ENCODE measurements at places on chromosomes 4 and X.
A peak's percentile ranks its signal among the peaks of the same experiment; 100 is the strongest.

DNA sequence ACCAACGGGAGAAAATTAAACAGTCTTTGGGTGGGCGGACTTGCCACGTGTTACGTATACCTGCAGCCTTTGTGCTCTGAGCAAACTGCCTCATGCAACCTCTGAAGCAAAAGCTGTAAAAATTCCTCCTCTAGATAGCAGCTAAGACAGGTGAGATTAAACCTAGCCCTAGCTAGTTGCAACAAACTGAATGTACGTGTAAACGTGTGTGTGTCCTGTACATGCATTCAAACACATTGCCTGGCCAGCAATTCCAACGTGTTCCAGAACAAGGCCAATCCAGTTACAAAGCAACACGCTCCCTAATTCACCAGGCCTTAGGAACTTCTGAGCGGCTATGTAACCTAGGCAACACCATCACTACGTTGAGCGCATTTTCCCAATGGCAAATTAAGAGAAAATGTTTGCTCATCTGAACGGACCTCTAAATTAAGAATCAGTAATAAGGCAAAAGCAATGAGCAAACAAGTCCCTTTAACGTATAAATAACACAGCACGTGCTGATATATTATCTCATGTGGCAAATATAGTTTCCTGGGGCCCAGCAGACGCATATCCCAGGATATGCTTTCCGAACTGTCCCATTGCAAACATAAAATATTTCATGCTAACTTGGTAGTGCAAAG is 792 bp downstream of the PPID start:
- no peak for DNase-seq

GRCh38 chr4:177380730-177381287 is 61.4 kb downstream of the AGA start:
- peak; percentile 28 for DNase-seq

GRCh38 chr4:4386736-4387392 is at the start of gene NSG1:
Gene NSG1, plus strand, starts transcription at chr4:4387102. Its CDS starts 528 bp downstream, at chr4:4387630.
- DNase-seq = no peak

GRCh38 chrX:136735601-136736000 is 45.1 kb downstream of the ARHGEF6 start:
- DNase-seq = no peak

DNA sequence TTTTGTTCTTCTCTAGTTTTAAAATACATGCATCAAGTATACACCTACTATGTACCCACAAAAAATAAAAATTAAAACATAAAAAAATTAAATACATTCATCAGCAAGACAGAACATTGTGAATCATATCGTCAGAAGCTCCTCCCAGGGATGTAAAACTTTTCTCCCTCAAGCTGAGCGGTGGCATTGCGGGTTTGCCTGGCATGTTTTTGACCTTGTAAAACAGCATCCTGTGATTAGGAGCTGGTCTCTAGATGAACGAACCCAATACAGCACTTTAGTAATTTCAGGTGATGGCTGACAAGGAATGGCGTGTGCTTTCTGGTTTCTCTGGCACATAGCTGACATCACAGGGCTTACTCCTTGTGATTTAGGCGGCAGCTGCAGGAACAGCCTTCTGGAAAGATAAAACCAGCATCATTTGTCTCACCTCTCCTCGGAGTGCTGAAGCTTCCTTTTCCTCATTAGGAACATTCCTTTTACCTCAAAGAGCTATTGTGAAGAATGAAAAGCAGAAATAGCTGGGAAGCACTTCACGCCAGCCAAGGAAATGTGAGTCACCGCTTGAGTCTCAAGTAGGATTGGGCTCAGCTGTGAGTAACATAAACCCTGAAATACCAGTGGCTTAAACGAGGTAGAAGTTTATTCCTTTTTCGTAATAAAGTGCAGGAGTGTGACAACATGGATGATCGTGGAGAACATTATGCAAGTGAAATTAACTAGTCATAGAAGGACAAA is 44.3 kb downstream of the NYX start:
- peak; percentile 50 for DNase-seq

- no peak for DNase-seq
Observed at GRCh38 chr4:3347871-3348270, 55.0 kb downstream of the RGS12 start.

Measured in iPS DF 19.7 (cell line).